Hematopoietic multipotent progenitor cell treated with erythropoietin and hydrocortisone succinate and interleukin-3 and kit ligand, for 4 days (in vitro differentiated cells): ENCODE measurements at places on chromosomes 1 and 21.

- peak; percentile 35 for DNase-seq
Measured at GRCh38 chr1:182993746-182994145, 29.5 kb upstream of the LAMC1 start.

DNA sequence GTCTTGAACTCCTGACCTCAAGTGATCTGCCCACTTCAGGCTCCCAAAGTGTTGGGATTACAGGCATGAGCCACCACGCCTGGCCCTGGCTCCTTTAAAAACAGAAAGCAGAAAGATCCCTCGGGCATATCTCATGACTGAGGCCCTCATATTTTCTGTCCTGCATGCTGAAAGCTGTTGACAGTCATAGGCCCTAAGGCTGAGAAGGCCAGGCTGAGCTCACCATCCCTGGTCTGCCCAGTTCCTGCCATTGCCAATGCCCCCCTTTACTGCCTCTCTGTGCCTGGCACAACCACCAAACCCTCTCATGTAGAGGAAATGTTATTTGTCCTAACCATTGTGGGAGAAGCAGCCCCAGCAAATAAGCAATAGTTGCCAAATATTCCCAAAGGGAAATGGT lies 12.7 kb downstream of the CD34 start:
- no peak for DNase-seq

DNA sequence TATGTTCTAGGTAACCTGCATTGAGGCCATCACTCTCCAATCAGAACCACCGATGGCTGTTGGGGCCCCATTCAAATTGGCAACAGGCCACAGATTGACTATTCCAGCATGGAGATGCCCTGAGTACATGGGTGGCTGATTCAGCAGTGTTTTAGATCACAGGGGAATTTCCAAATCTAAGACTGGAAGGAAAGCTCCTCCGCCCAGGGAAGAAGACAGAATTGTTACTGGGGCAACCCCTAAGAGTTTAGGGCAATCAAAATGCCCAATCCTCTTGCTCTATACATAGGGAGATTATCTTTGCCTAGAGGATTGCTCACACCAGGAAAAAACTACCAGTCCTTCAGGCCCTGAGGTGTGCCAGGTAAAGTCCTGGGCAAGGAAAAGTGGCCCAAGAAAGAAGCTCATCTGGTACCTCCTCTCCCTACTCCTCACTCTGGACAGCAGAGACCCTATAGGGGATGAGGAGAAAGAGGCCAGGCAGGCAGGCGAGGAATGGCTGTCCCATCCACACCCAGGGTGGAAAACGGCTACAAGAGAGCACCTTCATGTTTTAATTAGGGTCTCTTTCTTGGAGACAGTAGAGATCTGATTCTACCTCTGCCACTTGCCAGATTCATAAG lies 5.8 kb downstream of the S100A8 start:
- DNase-seq, result no peak

DNA sequence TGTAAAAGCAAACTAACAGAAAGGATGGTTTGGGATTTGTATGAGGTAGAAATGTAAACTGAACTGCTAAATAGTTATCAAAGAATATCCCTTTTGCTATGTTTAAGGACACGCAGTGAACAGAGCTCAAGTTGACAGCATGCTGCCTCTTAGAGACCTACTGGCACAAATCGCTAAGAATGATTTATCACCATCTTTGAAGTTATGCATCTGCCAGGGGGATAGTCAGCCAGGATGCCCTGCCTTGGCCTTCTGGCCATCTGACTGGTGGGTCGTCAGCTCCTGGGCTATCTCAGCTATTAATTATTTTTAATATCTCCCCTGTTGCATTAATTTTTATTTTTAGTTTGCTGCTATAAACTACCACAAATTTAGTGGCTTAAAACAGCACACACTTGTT lies 334.8 kb upstream of the KAZN start:
- DNase-seq, result no peak

GRCh38 chr1:2072109-2072806 lies 22.0 kb downstream of the PRKCZ start:
- DNase-seq, result no peak

DNA sequence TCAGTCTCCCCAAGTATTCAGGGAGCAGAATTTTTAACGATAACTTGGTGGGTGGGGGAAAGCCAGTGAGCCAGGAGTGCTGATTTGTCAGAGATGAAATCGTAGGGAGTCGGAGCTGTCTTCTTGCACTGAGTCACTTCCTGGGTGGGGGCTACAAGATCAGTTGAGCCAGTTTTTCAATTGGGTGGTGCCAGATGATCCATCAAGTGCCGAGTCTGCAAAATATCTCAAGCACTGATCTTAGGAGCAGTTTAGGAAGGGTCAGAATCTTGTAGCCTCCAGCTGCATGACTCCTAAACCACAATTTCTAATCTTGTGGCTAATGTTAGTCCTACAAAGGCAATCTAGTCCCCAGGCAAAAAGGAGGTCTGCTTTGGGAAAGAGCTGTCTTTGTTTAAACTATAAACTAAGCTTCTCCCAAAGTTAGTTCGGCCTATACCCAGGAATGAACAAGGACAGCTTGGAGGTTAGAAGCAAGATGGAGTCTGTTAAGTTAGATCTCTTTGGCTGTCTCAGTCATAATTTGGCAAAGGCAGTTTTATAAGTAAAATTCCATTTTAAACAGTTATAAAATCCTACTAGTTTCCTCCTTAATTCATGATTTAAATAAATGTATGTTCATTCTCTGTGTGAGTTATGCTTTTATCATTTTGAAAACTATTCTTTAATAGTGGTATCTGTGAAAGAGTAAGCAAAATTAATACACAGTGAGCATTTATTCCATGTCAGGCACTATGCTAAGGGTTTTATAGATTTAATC lies 51.7 kb downstream of the SLC16A1 start:
- peak; percentile 80 for DNase-seq
